Activated naive CD4-positive, alpha-beta T cell treated with anti-CD3 and anti-CD28 coated beads for 36 hours (primary cell): ENCODE measurements at places on chromosomes 7 and 10. TPM values are rescaled to one million over a fixed set of nuclear protein-coding genes. Genes with fewer than 3 reads are reported as not detected.
A peak's percentile ranks its signal among the peaks of the same experiment; 100 is the strongest.

Gene GLRX3
- 86.5 TPM for total RNA-seq

DNA sequence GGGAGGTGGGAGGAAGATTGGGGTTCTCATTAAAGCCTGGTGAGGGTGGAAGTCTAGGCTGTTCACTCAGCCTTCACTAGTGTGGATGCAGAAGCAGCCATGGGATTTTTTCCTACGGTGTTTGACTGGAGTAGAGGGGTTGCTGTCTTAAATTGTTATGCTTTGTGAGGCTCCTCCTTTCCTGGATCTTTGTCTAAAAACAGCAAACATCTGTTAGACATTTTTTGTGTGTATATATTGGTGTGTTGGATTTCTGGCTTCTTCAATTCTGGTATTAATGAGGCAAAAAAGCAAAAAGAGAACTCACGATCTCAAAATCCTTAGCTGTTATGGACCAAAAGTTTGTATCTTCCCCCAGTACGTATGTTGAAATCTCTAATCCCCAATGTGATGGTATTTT is 28.2 kb downstream of the MEOX2 start:
- no peak for DNase-seq

Gene OPN1SW
- not detected for total RNA-seq

DNA sequence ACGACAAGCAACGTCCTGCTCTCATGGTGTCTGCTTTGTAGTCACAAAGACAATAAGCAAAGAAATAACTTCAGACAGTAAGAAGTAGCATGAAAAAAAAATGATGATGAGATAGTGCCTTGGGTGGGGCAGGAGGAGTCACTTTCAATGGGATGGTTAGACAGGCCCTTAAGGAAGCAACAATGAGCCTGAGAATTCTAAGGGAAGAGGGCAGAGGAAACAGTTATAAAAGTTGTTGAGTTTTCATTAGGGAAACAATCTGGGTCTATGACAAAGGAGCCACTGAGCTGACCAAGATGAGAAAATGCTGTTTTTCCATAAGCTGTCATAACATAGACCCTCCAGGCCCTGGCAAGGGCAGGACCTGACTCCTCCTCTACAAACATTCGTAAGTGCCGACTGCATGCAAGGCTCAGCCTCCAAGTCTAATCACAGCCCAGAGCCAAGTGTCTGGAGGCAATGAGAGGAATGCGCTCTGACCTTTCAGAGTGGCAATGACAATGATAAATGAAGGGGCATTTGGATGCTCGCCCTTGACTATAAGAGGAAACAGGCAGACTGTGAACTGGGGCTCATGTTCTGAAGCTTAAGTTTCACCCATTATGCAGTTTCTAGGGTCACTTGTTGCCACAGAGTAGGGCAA is 43.7 kb downstream of the PPP1R3C start:
- no peak for DNase-seq

Gene SLC18A2
- not detected for total RNA-seq

DNA sequence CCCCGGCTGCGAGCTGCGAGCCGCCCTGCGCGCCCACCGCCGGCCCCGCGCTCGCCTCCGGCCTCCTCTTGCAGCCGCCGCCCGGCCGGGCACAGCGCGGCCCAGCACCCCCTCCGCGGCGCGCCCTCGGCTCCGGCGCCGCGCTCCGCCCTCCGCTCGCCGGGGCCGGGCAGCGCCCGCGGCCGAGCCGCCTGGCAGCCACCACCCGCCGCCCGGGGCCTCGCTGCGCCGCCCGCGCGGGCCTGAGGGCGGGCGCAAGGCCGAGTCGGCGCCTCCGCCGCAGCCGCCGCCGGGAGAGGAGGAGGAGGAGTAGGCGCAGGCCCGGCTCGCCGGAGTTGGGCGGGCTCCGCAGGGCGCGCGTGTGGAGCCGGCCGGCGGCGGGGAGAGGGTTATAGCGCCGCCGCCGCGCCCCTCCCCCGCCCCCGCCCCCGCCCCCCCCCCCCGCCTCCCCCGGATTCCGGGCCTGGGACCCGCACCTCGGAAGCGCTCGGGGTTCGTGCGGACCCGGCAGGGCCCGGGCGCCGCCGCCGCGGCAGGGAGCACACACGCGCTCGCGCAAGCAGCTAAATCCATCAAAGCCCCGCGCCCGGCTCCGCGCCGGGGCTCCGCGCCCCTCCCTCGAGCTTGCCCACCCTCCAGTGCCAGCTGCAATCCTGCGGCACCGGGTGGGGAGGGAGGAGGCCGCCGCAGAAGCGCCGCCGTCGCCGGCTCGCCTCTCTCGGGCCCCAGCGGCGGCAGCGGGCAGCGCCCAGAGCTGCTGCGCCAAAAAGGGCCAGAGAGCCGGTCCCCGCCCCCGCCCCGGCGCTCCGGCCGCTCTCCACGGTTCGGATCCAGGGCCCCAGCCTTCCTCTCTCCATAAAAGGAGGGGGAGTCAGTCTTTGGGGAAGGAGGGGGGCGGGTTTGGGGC is at the start of gene PDGFA:
Gene PDGFA (minus strand): TSS at position 363 of the 907 bp plus-strand sequence. CDS start 845 bp downstream, outside the sequence.
- DNase-seq = no peak

Gene CREB5
- total RNA-seq = 0.48 TPM

Gene FAM149B1
- 13.7 TPM for total RNA-seq

- DNase-seq = no peak
Observed at GRCh38 chr7:22150221-22150620, 204.5 kb upstream of the CDCA7L start.

- no peak for DNase-seq
Observed at GRCh38 chr10:130180416-130180815, 44.2 kb downstream of the GLRX3 start.

Gene IQUB
- total RNA-seq = 0.07 TPM

Gene PRXL2A
- 17.6 TPM for total RNA-seq

GRCh38 chr10:17523917-17524316 is 69.5 kb upstream of the ST8SIA6 start:
- no peak for DNase-seq

Gene SPDYE11
- total RNA-seq = not detected

DNA sequence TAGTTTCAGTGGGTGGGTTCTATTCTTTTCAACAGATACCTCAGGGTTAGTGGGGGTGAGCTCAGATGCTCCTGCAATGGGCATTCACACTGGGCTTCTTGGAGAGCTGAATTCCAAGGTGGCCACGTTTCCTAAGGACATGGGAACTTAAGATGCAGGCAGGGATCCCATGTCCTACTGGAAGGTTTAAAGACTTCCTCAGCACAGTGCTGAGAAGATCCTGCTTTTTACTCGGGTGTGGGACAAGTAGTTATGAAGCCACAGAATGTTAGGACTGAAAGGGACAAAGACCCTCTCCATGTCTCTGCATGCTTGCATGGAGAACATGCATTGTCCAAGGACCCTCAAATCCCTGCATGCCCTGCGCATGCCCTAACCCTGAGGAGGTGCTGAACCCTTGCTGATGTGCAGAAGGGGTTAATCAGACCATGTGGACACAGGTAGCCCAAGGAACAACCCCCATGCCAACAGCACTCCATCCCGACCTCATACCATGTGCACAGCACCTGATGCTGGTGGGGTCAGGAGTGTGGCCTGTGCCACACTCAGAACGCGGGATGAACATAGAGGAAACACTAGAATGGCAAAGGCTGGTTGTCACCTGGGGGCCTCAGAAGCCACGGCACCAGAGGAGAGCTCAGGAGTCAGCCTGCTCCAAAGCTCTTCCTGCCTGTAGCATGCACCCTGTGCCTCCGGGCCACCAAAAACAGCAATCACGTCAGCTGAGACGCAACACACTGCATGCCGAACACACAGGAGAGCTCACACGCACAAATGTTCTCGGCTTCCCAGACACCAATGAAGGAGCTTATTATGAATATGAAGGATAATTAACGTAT is 15.2 kb downstream of the IL2RA start:
- peak; percentile 11 for DNase-seq

GRCh38 chr10:17214971-17215781 is 12.9 kb upstream of the VIM start:
- DNase-seq = no peak

Gene NPFFR1
- total RNA-seq = not detected

DNA sequence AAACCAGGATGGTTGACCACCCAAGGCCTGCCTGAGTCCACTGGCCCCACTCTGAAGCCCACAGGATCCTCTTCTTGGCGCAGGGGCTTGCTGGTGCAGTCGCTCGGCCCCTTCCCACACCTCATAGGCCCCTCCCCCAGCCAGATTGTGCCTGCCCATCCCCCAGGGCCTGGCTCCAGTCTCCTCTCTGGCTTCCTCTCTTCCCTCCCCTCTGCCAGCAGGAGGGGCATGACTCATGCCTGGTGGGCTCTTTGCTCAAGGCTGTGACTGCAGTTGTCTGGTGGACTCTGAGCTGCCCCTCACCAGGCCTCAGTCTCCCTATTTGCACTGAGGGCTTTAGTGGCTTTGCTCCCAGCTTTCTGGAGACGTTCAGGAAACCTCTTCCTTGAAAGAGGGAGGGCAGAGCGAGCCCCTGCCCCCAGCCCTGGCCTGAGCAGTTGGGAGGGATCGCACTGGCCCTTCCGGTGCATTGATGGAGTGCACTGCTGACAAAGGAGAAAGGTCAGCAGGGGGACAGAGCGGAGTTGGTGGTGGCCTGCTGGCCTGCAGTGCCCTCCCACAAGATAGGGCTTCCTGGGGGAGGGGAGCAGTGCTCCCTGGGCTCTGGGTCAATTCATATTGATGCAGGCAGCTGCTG is 60.7 kb downstream of the ZMIZ1 start:
- no peak for DNase-seq

Gene AP3M1
- total RNA-seq = 39.1 TPM

Gene IDI2
- total RNA-seq = not detected

DNA sequence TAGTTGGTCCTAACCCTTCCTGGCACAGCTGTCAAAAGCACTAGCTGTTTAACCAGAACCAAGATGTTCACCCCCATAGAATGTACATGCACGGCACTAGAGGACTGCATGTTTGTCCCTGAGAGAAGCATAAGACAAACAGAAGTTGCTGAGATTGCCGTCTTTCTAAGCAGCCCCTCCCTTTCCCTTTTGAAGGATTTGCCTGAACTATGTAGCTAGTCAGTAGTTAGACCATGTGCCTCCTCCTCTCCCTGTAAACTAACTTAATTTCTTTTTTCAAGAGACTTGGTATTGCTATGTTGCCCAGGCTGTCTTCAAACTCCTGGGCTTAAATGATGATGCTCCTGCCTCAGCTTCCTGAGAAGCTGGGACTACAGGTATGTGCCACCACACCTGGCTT is 40.7 kb downstream of the TBC1D12 start:
- no peak for DNase-seq

Gene EGR2
- 21.4 TPM for total RNA-seq

Gene PVRIG
- 22.7 TPM for total RNA-seq

- DNase-seq = no peak
Observed at GRCh38 chr10:73864229-73864628, 10.1 kb downstream of the CAMK2G start.

- DNase-seq = no peak
Observed at GRCh38 chr10:28890121-28890950, 213.0 kb downstream of the BAMBI start.

DNA sequence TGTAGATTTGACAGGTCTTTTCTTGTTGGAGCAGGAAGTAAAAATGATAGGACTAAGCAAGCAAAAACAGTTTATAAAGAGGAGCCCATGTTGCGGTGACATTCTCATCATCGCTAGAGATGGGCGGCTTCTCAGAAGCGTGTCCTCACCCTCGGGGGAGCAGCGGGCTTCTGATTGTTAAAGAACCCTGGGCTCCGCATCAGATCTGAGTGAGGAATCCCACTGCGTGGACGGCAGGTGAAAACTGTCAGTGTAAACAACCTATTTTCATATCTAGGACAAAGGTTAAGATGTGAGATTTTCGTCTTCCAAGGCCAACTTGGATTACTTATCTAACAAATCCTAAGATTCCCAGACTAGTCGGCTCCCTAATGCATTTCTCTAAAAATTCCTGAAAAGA is 177.6 kb downstream of the ADARB2 start:
- DNase-seq = no peak

GRCh38 chr10:82266438-82266837 is 391.4 kb downstream of the NRG3 start:
- DNase-seq = no peak
